ENCODE measurements at places on chromosomes 1 and 21.

DNA sequence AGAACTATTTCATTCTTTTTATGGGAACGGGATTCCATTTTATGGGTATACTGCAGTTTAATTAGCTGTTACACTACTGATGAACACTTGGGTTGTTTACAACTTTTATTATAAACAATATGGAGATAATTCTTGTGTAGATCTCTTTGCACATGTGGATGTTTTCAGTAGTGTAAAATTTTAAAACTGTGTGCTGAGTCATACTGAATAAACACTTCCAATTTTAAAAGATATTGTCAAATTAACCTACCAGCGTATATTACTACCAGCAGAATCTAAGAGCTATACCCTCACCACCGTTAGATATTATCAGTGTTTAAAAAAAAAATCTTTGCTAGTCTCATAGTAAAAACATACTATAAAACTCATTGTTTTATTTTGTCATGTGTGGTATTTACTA is 106.1 kb downstream of the CC2D1B start:
- DNase-seq = no peak

GRCh38 chr1:181056560-181056959 is 22.8 kb downstream of the MR1 start:
- DNase-seq = no peak

- DNase-seq = no peak
Observed at GRCh38 chr1:11062965-11063401, 3.2 kb upstream of the SRM start.

GRCh38 chr1:184696403-184696802 is 58.3 kb downstream of the EDEM3 start:
- no peak for DNase-seq

DNA sequence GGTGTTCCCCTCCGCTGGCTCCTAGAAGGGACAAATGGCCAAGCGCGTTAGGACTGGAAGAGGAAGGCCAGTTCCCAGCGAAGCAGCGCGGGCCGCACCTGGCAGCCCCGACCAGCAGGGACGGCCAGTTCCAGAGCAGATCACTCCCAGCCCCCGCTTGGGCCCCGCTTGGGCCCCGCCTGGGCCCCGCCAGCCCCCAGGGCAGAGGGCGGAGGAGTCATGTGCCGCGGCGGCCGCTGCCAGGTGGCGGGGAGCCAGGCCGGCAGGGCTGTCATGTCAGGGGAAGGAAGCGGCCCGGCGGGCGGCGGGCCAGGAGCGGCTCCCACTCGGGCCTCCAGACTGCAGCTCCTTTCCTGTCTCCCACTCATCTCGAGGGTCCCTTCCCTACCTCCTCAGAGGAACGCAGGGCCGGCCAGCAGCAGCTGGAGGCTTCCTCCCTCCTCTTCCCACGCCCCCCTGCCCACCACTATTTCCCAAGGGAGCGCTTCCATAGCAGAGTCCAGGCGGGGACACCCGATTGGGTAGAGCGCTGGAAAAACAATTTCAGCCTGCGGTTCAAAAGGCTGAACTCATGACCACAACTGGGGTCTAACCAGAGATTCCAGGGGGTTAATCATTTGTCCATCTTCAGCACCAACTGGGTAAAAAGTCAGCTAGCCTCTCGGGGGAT is 16.5 kb downstream of the ZNF697 start:
- no peak for DNase-seq

DNA sequence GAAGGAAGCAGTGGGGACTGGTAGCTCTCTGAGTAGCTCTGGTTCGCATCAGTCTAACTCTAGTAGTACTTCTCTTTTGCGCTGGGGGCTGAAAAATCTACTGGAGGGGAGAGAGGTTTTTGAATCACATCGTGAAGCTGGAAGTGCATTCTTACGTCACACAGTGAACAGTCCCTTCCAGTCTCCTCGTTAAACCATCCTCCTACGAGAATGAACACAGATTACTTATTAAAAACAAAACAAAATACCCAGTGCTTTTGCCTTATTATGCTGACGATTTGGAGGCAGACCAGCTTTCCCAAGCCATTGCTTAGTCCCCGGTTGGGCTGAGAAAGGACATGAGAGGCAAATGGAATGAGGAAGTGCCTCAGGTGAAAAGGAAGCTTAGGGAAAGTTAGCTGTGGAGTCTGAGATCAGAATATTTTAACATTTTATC is 16.1 kb downstream of the HUNK start:
- DNase-seq = no peak

GRCh38 chr21:40383951-40384350 is 463.0 kb downstream of the DSCAM start:
- no peak for DNase-seq

DNA sequence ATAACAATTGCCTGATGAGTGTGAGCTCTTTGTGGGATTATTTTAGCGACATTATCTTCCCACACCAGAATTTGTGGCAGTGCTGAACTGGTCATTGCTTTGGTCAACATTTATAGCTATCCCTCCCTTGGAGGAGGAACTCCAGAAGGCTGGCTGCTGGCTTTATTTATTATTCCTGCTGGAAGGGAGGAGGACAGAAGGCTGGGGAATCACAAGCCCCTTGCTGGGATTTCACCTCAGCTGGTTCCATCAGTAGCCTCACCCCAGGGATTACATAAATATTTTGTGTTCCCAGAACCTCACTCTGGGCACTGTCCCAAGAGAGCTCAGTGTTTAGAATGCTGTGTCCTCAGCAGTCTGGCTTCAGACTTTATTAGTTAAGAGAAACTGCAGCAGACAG is 102.8 kb upstream of the C1orf21 start:
- DNase-seq = no peak

DNA sequence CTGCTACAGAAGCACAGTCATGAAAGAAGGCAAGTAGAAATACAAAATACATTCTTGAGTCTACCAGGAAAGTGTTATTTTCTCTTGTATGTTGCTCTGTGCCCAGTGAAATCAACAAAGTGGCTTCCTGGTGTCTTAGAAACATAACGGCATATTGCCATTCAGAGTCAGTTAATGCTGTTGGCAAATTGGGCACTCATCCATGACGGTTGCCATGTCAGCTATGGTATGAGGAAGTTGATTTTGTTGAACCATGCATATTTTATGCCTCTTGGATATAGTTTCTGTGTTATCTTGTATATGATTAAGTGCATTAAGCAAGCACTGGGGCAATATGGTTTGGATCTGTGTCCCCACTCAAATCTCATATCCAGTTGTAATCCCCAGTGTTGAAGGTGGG is 153.1 kb upstream of the CXADR start:
- no peak for DNase-seq

- DNase-seq = no peak
Observed at GRCh38 chr1:55789466-55789865, 574.3 kb upstream of the USP24 start.

- no peak for DNase-seq
Observed at GRCh38 chr1:68119445-68119844, 69.0 kb upstream of the DIRAS3 start.

DNA sequence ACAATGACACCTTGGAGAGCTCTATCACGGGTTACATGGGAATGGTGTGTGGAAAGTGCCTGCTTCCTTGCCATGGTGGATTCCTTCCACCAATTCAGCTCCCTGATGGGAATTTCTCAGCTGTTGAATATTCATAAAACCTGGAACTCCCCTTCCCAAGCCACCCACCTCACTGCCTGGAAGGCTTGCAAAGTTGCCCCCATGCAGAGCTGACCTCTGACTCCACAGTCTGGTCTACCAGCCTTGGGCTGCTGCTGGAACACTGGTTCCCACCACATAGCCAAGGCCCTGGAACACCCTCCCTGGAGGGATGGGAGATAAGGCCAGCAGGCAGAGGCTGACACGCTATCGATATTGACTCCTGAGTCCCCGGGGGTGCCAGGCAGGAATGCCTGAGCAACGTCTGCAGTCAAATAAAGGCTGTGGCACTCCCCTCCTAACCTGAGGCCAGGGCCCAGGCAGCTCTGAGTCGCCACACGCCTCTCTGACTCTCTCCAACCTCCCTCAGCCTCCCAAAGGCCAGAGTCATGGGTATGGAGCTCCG is 8.8 kb downstream of the CCDC24 start:
- DNase-seq = no peak

GRCh38 chr1:229859026-229859425 is 208.0 kb upstream of the GALNT2 start:
- DNase-seq = no peak

GRCh38 chr1:37325509-37326437 is 148.6 kb upstream of the ZC3H12A start:
- no peak for DNase-seq

- DNase-seq = no peak
Observed at GRCh38 chr21:46222436-46223116, 6.0 kb downstream of the LSS start.

- no peak for DNase-seq
Observed at GRCh38 chr1:40078512-40079333, 18.3 kb downstream of the PPT1 start.

DNA sequence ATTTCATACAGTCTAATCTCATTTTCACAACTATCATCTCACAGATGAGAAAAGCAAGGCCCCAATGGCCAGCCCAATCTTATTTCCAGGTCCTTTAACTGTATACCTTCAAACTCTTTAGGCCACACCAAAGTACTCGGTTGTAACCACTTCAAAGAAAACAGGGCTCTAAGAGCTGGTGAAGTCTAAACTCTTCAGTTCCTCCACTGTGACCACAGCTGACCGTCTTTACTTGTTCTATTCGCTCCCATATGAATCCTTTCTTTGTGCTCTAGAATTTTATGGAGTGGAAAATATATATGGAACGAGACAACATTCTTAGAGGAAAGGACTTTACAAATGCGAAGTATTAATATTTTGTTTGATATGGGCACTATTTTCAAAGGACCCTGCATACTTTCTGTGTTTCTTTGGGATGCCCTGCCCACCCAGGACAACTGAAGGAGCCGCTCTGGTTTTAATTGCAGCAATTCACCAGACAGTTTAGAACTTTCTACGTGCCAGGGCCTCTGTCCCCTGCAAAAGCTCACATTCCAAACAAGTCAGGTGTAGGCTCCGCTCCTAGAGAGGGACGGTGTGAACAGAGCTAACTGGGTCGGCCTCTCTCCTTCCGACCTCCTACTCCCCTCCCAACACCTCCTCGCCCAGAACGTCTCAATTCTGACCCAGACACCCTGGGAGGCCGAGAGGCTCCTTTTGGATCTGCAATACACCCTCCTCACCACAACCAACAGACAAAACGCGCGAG is 15.7 kb downstream of the IER5 start:
- DNase-seq = no peak

- no peak for DNase-seq
Observed at GRCh38 chr1:24632832-24633175, 10.3 kb upstream of the SRRM1 start.

DNA sequence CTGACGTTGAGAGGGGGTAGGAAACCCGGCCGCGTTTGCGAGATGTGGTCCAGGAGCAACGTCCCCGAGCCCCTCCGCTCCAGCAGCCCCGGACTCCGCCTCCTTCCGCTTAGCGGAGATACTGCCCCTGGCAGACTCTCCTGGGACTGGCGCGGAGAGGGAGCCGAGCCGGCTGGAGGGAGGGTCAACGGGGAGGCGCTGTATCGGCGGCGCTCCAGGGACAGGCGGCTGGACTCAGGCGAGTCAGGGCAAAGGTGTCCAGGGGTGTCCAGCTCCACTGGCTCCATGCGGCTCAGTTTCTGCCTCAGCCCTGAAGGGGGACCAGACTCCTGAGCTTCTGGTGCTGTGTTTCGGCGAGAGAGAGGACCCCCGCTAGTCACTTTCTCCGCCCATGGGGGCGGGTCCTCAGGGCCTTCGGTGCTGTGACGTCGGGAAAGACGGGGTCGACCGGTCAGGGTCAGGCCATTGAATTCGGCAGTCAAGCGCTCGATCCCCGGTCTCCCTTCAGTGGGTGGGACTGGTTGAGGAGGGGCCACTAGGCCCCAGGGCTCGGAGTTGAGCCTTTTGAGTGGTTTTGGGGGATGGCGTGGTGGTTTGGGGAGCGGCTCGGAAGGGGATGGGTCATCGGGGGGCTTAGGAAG is 2.8 kb upstream of the LIX1L start:
- peak; percentile 36 for DNase-seq

DNA sequence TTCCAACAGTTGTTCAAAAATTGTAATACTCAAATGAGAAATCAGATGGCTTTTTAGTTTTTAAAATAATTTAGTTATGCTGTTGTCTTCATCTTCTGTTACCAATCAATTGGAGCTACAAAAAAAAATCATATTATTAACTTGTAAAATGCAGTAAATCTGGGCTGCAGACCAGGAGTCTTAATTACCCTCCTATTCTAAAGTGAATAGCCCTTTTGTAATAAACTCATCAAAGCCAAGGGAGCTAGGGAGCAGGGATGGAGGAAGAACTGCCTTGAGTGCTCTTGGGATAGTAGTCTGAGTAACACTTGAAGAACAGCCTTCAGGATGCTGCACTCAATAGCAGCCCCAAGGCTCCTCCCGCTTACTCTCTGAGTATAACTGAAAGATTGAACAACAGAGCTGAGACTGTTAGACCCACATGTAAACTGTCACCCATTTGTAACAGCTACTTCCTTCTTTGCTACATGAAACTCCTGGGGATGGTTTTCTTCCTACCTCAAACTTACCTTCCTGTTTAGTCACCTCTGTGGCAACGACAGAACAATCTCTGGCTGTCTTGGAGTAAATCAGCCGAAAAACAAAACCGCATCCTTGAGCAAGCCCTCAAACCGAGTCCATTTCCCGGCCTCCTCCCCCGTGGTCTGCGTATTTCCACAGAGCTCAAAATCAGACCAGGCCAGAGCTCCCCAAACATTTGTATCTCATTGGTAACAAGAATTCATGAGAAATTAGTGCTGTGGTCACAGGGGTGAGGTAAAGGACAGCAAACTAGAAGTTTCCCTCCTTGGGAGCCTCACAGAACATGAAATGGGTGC is 55.9 kb downstream of the CD58 start:
- DNase-seq = no peak

DNA sequence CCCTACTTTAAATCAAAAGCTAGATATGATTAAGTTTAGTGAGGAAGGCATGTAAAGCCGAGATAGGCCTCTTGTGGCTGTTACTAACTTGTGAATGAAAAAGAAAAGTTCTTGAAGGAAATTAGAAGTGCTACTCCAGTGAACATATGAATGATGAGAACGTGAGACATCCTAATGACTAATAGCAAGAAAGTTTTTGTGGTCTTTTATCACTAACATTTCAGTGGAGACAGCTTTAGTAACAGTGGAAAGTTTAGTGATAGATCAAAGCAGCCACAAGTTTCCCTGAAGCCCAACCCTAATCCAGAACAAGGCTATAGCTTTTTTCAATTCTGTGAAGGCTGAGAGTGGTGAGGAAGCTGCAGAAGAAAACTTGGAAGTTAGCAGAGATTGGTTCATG is 73.6 kb upstream of the LRRC8B start:
- no peak for DNase-seq

GRCh38 chr1:214637722-214638458 is 34.9 kb downstream of the CENPF start:
- DNase-seq = no peak

- no peak for DNase-seq
Observed at GRCh38 chr1:178716111-178716510, 8.9 kb upstream of the RALGPS2 start.

- DNase-seq = no peak
Observed at GRCh38 chr1:37255868-37256267, 218.5 kb upstream of the ZC3H12A start.

All from activated gamma-delta T cell (primary cell).